ENCODE measurements at places on chromosomes 3 and 15.

DNA sequence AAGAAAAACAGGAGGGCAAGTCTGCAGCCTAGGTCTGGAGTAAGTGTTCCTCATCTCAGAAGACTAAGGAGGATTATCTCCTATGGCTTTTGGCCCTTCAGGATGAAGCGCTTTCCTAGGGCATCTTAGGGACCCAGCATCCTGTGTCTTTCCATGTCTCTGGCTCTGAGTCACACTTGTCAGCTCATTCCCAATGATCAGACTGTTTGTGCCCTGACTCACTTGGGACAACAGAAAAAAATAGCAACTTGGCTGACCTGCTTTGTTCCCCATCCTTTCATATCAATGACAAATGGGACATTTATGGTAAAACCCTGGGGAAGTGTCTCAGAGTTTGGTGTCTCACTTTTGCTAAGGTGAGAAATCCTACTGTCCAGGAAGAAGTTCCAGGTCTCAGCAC, 76.2 kb upstream of the OXTR start:
- DNase-seq, result no peak

DNA sequence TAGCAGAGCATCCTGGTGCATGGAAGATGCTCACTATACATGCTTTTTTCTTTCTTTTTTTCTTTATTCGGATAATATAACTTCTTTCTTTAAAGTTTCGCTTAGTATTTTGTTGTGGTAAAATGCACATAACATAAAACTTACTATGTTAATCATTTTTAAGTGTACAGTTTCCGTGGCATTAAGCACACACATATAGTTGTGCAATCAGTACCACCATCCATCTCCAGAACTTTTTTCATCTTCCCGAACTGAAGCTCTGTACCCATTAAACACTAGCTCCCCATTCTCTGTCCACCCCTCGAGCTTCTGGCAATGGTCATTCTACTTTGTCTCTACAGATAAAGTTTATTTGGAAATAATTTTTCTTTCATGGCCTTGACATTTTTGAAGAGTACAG, 1.0 kb upstream of the JAGN1 start:
- no peak for DNase-seq

- no peak for DNase-seq
Observed at GRCh38 chr3:159974-160373, 36.6 kb upstream of the CHL1 start.

DNA sequence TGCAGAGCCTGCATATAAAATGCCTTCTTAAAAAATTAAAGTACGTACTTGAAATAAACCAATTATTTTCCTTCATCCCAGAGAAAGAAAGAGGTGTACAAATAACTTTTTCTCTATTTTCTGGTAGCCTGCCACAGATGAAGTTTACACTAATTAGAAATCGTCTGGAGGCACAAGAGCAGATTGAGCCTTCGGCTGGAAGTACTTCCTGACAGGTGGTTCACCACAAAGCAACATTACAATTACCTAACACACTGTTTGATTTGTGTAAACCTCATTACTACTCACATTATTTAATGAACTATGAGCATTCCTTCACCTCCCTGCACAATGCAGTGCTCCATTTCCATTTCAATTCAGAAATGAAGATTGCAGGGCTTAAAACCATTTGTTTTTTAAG, 856.1 kb downstream of the SI start:
- peak; percentile 31 for DNase-seq

- DNase-seq, result no peak
Observed at GRCh38 chr3:117660941-117661817, 951.6 kb downstream of the TUSC7 start.

- DNase-seq, result no peak
Observed at GRCh38 chr3:162525066-162525742, 1028.6 kb downstream of the OTOL1 start.

GRCh38 chr15:31228011-31228484, 98.6 kb upstream of the KLF13 start:
- DNase-seq, result no peak

GRCh38 chr15:25394898-25395297, 43.9 kb downstream of the UBE3A start:
- no peak for DNase-seq

DNA sequence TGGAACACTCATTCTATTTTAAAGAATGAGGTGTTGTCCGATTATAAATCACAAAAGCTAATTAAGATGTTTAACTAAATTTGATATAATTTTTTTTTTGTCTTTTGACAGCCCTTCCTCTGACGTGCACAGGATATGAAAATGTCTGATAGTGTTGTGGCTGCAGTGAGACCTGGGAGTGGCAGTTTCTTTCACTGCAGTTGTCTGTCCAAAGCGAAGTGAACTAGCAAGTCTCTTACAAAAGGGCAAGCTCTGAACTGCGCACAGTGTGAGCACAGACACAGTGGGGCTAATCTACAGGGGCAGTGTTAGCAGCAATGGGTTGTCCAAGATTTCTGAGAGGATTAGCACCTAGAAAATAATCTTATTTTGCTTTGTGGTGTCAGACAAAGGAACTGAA, 29.1 kb upstream of the MYRIP start:
- no peak for DNase-seq

DNA sequence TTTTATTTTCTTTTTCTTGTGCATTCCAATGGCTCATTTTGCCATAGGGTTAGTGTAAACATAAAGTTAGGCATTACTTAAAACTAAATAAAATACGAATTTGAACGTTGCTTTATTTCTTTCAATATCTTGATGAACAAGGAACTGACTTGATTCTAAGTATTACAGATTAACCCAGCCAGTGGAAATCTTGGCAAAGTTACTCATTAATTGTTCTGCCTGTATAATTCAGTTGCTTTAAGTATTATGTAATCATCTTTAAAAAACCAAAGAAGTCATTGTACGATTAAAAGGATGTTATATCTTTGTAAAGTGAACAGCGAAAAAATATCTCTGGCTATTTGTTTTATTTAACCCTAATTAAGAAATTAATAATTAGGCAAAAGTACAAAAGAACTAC, 737.9 kb upstream of the BCHE start:
- no peak for DNase-seq

- no peak for DNase-seq
Observed at GRCh38 chr3:185655426-185656320, 69.6 kb downstream of the SENP2 start.

DNA sequence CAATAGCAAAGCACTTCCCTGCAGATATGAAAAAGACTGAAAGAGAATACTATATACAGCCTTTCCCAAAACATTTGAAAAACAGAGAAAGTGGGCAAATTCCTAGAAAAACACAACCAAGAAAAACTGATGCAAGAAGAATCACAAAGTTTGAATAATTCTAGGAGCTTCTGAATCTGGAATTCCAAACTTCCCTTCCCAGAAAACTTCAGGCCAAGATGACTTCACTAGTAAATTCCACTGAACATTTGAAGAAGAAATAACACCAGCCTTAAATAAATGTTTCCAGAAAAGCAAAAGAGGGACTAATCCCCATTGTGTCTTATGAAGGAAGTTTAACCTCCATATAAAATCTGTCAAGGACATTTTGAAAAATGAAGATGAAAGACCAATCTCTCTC, 15.8 kb upstream of the NSMCE3 start:
- no peak for DNase-seq

DNA sequence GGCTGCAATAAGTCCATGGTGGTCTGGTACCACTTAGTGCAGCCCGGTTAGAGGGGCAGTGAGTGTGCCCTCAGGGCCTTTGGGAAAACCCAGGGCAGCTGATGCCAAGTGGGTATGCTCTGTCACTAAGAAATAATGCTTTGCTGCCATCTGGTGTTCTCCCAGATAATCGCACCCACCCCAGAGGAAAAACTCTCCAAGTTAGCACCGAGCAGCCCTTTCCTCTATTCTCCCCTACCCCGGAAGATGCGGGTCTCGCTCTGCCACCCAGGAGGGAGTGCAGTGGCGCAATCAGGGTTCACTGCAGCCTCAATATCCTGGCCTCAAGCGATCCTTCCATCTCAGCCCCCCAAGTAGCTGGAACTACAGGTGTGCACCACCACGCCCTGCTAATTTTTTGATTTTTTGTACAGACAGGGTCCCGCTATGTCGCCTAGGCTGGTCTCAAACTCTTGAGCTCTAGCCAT, 21.3 kb upstream of the DAPK2 start:
- no peak for DNase-seq

- no peak for DNase-seq
Observed at GRCh38 chr3:84601303-84601702, 357.5 kb upstream of the CADM2 start.

GRCh38 chr15:57726411-57726810, 19.9 kb downstream of the POLR2M start:
- DNase-seq, result no peak

DNA sequence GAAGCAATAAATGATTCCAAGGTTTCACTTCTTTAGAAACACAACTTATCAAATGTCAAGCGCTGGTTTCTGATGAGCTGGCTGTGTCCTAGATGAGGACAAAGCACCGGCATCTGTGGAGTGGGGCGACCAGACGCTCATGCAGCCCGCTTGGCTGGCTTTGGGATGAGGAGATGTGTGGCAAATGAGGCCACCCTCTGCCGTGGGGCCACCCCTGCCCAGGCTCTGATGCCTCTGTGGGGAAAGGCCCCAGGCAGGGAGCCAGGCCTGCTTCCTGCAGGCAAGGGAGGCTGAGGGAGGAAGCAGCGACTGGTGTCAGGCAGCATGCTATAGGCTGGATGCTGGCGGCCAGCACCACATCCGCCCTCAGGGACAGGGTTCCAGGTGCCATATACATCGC, 102.9 kb downstream of the HERC2 start:
- no peak for DNase-seq

GRCh38 chr15:44286814-44287452, 1.6 kb upstream of the GOLM2 start:
- no peak for DNase-seq

DNA sequence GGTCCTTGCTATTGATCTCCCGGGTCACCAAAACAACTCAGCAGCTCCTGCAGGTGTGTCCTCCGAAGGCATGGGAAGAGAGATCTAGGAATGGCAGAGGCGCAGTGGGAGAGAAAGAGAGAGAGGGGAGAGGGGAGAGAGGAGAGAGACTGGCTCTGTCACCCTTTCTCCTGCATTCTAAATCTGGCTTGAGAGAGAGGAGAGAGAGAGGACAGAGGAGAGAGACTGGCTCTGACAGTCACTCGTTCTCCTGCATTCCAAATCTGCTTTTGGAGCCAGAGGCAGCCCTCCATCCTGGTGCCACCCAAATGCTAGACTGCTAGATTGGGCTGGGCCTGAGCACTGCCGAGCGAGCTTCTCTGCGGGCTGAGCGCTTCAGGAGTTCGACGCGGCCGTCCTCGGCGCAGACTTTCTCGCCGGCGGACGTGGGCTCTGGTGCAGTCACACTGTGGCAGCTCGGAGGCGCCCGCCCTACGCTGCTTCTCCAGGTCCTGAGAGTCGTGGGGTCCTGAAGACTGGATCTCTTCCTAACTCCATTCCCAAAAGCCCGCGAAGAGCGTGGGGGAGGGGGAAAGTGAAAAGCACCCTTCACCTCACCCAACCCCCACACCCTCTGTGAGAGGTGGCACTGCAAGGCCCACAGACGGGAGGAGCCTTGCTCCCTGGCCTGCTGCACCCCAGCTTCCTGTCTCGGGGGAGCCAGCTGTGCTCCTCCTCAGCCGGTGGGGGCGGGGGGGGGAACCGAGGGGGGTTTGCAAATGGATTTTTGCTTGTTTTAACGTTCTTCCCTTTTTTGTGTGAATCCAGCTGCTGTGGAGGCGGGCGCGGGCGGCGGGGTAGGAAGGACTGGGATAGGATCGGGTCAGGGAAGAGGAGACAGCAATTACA, 222.3 kb downstream of the MEIS2 start:
- DNase-seq, result no peak

- DNase-seq, result no peak
Observed at GRCh38 chr3:45940781-45941365, 2.4 kb upstream of the CXCR6 start.

- no peak for DNase-seq
Observed at GRCh38 chr3:136994772-136995516, 37.2 kb downstream of the IL20RB start.

DNA sequence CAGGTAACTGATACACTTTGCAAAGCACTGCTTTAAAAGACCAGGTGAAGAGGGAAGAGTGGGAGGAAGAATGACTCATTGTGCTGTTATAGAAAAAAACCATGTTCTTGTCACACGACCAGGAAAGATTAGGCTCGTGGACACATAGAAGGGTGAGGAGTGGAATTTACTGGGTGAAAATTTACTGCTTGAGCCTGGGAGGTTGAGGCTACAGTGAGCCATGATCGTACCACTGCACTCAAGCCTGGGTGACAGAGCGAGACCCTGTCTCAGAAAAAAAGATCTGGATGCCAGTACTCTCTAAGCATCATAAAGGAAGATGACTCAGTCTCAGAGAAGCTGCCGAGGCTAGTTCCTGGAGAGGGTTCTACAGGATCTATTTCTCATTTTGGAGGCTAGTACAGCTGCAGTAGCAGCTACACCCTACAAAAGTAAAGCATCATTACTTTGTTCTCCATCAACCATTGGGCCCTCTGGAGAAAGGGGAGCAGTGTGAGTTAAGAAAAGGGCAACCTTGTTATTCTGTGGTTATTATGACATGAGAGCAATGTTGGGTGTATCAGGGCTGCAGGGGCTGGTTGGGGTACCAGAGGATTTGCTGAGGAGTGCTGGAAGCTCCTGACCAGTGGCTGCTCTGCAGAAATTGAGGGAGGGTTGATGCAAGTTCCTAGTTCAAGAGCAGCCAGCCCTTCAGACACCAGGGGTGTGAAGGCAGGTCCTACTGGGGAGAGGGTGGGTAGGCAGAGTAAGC, 75.4 kb downstream of the CMTM8 start:
- DNase-seq, result no peak

Measured in NCI-H1417 treated with DMSO at 0.1 percent for 48 hours (cell line).